Stimulated activated CD4-positive, alpha-beta T cell treated with anti-CD3 and anti-CD28 coated beads, Interleukin-15, amount 100 ng/mL, for 48 hours (primary cell): ENCODE measurements at places on chromosomes 7 and 10.
A peak's percentile ranks its signal among the peaks of the same experiment; 100 is the strongest.

DNA sequence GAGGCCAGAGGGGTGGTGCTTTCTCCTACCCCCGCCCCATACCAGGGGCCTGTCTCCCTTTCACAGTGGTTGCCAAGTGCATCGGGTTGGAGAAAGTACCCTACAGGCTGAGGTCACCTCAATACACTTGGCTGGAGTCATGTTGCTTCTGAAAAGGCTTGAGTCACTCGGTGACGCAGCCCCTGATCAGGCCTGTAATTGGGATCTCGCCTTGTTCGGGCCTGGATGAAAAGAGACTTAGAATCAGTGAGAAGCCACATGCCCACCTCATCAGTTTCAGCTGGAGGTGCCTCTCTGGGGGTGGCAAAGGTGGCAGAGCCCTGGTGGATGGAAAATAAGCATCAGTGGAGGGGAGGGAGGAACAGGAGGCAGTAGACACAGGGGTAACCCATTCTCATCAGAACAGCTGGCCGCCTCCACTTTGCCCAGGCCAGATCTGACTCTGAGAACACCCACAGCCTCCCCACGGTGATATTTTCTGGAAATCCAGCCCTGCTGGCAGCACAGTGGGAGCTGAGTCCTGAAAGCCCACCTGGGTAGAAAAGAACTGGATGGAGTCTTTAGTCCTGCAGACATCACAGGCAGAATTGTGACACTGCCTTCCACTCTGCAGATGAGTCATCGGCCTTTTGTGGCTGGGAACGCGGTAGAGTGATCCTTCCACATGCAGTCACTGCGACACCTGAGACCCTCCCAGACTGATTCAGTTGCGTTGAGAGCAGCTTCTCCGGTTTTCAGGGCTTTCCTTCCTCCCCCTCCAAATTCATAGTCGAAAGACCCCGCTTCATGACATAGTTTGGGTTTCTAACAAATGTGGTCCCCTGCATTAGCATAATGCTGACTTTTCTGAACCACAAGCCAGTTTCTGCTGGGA lies 108.0 kb downstream of the GRK5 start:
- peak; percentile 74 for DNase-seq

- no peak for DNase-seq
These were observed 312.2 kb upstream of the ADARB2 start for GRCh38 chr10:2049560-2049959.

- no peak for DNase-seq
These were observed 53.8 kb downstream of the INPP5A start for GRCh38 chr10:132591166-132591971.

GRCh38 chr10:123807444-123808035 lies 84.1 kb downstream of the CPXM2 start:
- DNase-seq: no peak
